ENCODE measurements at places on chromosomes 7 and 10. TPM values are rescaled to one million over a fixed set of nuclear protein-coding genes. Genes with fewer than 3 reads are reported as not detected.

OIT3 gene
- total RNA-seq = not detected

FXYD4 gene
- total RNA-seq = not detected

ELFN1 gene
- total RNA-seq = 0.10 TPM

KDM7A gene
- total RNA-seq = 29.2 TPM

SORBS1 gene
- total RNA-seq = 0.69 TPM

SMO gene
- not detected for total RNA-seq

SHH gene
- total RNA-seq = not detected

GET4 gene
- 33.7 TPM for total RNA-seq

ADAM12 gene
- 0.17 TPM for total RNA-seq

SLC13A4 gene
- not detected for total RNA-seq

CDNF gene
- 1.3 TPM for total RNA-seq

EN2 gene
- not detected for total RNA-seq

C10orf67 gene
- 0.20 TPM for total RNA-seq

BMPER gene
- total RNA-seq = not detected

COL28A1 gene
- not detected for total RNA-seq

OPN1SW gene
- total RNA-seq = not detected

CC2D2B gene
- total RNA-seq = 0.76 TPM

SLC13A1 gene
- total RNA-seq = not detected

SNX10 gene
- total RNA-seq = 45.7 TPM

NAT16 gene
- total RNA-seq = not detected

OR2A42 gene
- 0.07 TPM for total RNA-seq

AS3MT gene
- total RNA-seq = 0.12 TPM

CUZD1 gene
- 3.0 TPM for total RNA-seq

PIP gene
- total RNA-seq = not detected

PTPRE gene
- total RNA-seq = 35.7 TPM

MAPK8 gene
- total RNA-seq = 33.5 TPM

GGCT gene
- total RNA-seq = 36.3 TPM

GIMAP7 gene
- 291 TPM for total RNA-seq

DPP6 gene
- not detected for total RNA-seq

TSPAN12 gene
- 0.39 TPM for total RNA-seq

LRIT1 gene
- not detected for total RNA-seq

RTKN2 gene
- 7.8 TPM for total RNA-seq

TAS2R5 gene
- 0.83 TPM for total RNA-seq

PRKAG2 gene
- 17.0 TPM for total RNA-seq

MORN4 gene
- total RNA-seq = 1.3 TPM

TET1 gene
- 1.7 TPM for total RNA-seq

FOXK1 gene
- total RNA-seq = 39.5 TPM

FAM25A gene
- not detected for total RNA-seq

PAX4 gene
- total RNA-seq = not detected

OR6B1 gene
- not detected for total RNA-seq

LIPF gene
- total RNA-seq = not detected

SYT15B gene
- total RNA-seq = 0.17 TPM

LEP gene
- not detected for total RNA-seq
